Midbrain (tissue), 1 donor: ENCODE measurements at places on chromosomes 5 and 9.

DNA sequence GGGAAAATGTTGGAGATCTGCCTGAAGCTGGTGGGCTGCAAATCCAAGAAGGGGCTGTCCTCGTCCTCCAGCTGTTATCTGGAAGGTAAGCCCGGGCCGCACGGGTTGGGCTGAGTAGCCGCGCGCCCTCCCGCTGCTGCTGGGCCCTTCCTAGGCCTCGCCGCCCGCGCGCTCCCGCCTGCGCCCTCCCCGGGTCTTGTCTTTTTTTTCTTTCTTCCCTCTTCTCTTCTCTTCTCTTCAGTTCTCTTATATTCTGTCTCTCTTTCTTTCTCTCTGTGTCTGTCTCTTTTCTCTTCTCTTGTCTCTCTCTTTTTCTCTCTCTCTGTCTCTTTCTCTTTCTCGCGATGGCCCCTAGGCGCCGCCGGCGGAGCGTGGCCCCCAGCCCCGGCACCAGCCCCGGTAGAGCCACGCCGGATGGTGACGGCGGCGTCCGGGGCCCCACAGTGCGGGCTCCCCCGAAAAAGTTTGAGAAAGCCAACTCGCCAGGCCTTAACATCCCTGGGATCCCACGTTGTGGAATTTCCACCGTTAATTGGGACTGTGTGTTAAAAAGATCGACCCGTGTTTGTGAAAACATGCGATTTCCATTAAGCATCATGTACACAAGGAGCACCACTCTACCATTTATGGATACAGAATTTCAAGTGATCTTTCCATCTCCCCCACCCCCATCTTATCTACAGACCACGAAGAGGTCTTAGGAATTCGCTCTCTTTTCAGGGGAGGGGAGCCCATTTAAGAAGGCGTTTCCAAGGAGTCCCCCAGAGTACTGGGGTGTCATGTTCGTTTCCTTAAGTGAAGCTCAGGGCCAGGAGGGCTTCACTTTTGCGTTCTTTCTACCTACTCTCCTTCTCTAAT, 616 bp downstream of the ABL1 start:
- peak; percentile 56 for DNase-seq

GRCh38 chr9:105171589-105171988, 72.9 kb upstream of the SLC44A1 start:
- no peak for DNase-seq

DNA sequence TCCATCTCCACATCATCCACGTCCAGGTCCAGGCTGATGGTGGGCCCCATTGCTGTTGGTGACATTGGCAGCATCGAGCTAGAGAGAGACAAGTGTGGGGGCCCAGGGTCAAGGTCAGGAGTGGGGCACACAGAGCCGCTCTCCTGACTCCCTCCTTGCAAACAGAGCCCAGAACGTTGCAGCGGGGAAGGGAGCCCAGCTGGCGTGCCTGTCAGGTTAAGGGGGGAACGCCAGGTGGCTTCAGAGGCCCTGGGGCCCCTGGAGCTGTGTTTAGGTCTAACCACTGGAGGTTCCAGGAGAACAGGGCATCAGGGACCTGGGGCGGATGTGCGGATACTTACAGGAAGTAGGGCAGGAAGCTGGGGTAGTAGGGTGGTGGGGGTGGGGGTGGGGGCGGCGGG, 7.5 kb downstream of the RNF44 start:
- DNase-seq: no peak

- DNase-seq: no peak
Measured at GRCh38 chr5:67353500-67354450, 157.2 kb upstream of the CD180 start.

- DNase-seq: no peak
Measured at GRCh38 chr9:90964101-90965020, 162.7 kb downstream of the SYK start.

DNA sequence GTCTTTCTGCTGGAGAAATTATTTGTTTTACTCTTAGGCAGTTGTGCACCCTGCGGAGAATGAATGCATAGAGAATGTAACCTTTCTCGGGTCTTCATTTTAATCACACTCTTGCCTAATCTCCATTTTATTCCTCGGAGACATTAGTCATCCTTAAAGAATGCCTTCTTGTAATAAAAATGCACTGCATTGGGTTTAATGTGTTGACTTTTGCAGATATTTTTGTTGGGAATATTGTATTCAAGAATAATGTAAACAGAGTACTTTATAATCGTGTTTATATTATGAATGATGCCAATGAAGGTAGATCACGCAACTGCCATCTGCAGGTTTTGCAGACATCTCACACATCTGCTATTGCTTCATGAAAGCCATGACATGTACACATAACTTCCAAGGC, 1093.9 kb upstream of the CDH6 start:
- no peak for DNase-seq

- DNase-seq: no peak
Measured at GRCh38 chr9:85909390-85909789, 31.6 kb upstream of the NAA35 start.

DNA sequence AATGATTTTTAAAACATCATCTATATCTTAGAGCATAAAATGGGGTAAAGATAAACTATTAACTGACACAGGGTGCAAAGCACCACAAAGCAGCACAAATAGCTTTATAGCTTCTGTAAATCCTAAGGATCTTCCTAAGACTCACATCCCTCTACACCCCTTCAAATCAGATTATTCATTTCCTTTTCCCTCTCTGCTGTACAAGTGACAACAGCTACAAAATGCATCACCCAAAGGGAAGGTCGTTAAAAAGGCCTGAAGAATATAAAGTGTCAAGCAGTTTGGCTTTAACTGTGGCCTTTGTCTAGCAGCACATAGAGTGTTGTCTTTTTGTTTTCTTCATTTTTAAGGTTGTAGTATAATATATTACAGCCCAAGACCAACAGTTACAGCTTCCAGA, 422.1 kb downstream of the PDE4D start:
- DNase-seq: no peak

DNA sequence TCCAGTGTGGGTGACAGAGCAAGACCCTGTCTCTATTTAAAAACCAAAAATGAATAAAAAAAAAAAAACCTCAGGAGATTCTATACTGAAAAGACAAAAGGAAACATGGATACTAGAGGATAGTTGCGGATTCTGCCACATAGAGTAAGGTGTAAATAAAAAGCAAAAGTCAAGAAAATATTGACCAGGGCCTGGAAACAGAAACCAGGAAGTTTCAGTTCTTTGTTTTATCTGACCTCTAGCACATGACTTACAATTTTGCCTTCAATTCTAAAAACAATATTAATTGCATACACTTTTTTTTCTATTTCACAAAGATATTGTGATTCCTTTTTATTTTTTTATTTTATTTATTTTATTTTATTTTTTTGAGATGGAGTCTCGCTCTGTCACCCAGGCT, 96.2 kb upstream of the NMUR2 start:
- no peak for DNase-seq

DNA sequence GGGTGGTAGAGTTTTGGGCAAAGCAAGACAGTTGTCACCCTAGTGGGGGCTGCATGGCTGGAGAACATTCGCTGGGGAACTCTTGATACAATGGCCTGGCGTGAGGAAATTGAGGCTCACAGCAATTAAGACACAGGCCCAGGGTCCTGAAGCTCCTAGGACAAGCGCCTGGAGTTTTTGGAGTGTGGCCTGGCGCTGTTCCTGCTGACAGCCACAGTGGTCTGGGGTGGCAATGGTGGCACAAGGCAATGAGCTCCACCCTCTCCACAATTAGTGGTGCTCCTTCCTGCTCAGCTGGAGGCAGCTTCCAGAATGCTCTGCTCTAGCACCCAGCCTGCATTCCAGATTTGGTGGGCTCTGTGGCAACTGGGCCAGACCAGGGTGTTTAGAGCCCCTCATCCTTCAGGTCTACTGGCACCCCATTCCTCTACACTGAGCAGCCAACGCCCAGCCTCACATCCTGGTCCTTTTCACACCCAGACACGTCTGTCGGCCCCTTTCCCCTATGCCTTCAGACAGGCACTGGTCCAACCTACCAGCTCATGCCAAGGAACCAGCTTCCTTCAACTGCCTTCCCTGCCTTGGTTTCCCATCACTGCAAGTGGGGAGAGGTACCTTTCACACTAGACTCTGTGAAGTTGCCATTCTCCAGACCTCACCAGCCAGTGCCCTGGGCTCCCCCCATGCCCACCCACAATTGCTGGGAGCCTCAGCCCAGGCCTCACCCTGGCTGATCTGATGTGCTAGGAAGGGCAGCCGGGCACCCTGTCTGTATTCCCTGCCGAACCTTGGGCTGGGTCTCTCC, 138.1 kb upstream of the COL5A1 start:
- no peak for DNase-seq
